NCI-H1048 (cell line): ENCODE measurements at places on chromosomes 16 and 17.

GRCh38 chr16:17331071-17331607 is 139.6 kb downstream of the XYLT1 start:
- DNase-seq: no peak

GRCh38 chr17:10435096-10435495 is 13.3 kb upstream of the MYH8 start:
- no peak for DNase-seq

DNA sequence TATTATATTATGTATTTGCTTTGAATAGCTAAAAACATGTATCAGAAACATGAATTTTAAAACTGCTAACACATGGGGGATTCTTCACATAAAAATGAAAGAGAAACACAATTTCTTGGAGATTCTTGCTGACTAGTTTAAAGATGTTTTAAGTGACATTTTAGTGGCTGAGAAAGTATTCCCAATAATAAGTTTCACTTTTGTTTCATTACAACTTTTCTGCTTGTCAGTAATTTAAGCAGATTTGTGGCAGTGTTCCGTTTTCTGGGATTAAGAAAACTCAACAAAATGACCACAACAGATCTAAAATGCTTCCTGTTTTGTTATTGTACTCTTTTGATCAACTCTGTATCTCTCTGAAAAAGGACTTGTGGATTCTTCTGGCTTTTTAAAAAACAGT is 75.9 kb downstream of the NLK start:
- DNase-seq: no peak

DNA sequence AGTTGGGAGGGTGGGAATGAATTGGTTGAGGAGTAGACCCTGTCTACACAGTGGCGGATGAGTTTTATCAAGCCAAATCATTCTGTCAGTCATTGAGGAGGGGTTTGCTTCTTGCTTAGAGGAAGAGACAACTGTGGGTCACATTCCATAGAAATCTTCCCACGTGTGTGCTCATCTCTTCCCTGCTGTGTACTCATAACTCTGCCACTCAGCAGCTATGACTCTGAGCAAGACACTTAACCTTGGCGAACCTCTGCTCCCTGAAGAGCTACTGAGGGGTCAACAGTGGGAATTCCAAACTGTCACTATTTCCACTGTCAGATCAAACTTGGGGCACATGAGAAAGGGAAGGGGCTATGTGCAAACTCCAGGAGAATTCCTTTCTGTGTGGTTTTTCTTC is 72.6 kb upstream of the COX10 start:
- DNase-seq: no peak

DNA sequence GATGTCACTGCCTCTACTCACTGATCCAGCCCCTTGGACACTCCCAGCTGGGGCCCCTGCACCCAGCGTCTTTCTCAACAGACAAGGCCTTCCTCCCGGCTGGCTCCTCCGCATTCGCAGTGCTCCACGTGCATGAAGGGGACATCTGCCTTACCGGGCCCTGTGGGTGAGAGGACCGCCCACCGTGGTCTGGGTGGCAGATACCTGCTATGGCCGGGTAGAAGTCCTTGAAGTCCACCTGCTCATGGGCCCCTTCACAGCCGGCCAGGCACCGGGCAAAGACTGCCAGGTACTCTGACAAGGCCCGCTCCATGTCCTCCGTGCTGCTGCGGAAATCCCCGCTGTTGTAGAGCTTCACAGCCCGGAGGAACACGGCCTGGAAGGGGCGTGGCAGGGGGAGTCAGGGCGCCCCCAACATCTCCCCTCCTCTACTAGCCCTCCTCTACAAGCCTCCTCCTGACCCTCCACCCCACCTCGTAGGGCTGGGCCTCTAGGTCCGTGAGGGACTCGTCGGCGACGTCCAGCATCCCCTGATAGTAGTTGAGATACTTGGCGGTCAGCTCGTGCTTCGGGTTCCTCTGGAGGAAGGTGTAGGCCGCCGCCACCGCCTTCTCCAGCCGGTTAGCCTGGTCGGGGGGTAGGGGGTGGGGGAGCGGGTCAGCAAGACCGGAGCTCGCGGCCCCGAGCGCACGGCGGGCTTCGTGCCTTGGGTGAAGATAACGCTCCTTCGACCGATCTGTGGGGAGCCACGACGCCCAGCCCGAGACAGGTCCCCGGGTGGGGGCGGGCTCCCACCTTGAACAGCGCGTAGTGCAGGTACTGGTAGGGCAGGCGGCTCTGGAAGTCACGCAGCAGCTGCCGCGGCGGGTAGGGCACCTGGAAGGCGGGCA is 845 bp downstream of the P3H4 start:
- no peak for DNase-seq

DNA sequence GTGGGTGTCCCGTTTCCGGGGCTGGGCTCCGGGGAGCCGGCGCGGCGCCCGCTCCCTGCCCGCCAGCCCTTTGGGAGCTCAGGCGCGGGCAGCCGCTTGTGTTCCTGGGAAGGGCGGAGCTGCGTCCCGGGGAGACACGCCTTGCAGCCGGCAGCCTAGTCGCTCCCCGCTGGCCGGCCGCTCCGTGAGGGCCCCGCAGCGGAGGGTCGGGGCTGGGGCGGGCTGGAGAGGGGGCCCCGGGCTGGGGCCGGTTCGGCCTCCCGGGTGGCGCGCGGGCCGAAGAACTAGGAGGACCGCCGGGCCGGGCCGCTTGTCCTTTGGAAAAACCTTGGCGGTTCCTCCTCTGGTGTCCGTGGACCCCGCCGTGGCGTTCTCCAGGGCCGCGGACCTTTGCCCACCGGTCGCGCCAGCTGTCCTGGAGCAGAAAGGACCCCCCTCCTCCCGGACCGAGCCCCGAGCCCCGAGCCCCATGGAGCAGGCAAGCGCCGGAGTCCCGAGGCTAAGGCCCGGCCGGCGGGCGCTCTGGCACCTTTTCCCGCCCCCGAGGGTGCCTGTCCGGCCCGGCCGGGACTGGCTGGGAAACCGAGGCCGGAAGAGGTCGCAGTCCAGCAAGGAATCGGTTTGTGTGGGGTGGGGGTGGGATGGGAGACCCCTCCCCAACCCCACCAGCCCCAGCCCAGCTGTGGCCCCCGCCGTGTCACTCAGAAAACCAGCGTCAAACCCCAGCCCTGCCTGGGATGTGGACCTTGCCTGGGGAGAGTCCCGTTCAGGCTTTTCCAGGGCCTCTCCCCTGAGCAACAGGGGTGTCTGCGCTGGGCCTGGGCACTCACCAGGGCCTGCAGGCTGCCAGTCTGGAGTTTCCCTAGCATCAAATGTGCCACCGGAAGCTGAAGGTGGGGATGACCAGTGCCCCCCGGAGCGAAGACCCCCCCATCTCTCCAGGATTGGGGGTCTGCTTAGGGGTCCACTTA is 6.8 kb upstream of the TBC1D3B start:
- no peak for DNase-seq

DNA sequence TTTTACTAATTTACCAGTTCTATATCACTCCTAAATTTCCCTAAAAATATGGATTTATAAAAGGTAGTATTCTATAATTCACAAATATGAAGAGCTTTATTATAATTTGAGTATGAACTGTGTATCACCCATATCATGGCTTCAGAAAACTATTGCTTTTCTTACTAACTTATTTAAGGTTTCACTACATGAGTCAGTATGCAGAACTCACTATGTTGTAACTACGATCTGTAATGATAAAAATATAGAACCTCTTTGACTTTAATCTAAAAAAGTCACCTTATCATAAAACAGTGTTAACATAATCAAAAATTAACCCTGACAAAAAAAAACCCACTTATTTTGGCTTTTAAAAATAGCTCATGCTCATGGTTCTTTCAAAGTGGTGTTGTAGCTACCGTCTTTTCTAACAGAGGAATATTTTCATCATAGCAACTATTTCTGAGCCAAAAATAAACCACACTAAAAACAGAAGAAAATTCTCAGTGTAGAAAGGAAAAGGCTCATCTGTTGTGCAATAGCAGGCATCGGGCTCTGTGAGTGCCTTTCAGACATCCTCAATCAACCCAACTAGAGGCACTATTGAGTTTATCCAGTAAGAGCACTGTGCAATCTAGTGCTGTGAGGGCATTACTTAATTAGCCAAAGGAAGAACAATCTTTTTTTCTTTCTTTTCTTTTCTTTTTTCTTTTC is 42.1 kb downstream of the ITGAM start:
- no peak for DNase-seq
